Lung (tissue), 17 donors: ENCODE measurements at places on chromosomes 7 and 10. TPM values are rescaled to one million over a fixed set of nuclear protein-coding genes. Genes with fewer than 3 reads are reported as not detected.

A1CF gene
- 0.06 TPM for total RNA-seq

DNA sequence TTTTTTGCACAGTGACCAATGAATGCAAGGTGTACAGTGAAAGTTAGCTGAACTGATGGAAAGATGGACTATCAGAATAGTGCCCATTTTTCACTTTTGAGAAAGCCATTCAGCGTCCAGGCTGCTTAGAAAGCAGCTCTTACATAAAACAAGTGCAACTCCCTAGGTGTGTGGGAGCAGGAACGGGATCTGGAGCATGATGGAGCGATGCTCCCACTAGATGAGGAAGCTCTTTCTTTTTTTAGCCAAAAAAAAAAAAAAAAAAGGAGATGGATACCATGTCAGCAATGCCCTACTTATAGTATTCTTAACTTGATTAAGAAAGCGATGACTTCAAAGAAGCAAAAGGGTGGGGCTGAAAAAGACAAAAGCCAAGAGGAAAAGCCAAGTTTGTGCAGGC, 925.5 kb downstream of the GATA3 start:
- no peak for DNase-seq

AGR3 gene
- total RNA-seq = 195 TPM

DNA sequence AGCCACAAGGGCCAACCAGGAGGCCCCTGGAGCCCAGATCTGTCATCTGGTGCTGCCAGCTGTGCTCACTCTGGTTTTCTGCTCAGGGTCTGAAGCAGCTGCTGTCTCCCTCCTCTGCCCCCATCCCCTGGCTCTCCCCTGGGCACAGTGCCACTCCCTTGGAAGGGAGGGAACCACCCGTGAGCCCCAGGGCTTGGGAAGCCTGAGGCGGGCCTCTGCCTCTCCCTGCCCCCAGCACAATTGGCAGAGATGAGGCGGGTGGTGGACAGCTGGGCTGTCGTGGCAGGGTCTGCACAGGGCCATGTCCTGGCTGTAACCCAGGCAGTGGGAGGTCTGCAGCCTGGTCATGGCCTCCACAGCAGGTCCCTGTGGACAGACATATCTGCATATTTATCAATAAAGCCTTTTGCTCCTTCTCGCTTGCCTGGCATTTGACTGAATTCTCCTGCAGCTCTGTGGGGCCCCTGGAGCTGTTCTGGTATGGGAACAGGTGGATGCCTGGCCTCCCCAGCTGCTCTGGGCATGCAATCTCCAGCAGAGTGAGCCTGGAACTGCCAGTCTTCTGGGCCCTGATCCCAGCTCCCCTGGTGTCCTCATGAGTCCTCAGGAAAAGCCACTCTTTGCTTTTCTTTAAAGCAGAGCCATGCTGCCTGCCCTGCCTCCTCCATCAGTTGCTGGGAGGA, 1.6 kb upstream of the ANKRD2 start:
- DNase-seq = no peak

DNA sequence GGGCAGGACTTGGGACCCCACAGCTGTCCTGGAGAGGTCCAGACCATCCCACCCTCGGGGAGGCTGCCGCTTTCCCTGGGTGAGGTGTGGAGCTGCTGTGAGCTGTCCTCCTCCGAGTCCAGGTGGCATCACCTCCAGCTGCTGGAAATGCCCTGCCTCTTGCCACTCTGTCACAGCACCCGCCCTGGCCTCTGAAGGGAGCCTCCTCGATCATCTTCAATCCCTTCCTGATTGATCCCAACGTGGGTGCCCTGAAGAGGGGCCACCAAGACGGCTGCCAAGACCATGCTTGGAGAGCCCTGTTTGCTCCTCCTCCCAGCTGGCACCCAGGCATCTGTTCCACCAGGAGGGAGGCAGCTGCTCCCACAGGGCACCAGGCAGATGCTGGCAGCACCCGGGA, 4.6 kb downstream of the C10orf105 start:
- DNase-seq = no peak

MAGI2 gene
- 18.0 TPM for total RNA-seq

GRCh38 chr7:133591704-133592340, 338.9 kb downstream of the EXOC4 start:
- no peak for DNase-seq

GRCh38 chr10:60203993-60204618, 185.6 kb downstream of the ANK3 start:
- DNase-seq = peak; percentile 44

SPDYE1 gene
- total RNA-seq = 0.09 TPM

DNA sequence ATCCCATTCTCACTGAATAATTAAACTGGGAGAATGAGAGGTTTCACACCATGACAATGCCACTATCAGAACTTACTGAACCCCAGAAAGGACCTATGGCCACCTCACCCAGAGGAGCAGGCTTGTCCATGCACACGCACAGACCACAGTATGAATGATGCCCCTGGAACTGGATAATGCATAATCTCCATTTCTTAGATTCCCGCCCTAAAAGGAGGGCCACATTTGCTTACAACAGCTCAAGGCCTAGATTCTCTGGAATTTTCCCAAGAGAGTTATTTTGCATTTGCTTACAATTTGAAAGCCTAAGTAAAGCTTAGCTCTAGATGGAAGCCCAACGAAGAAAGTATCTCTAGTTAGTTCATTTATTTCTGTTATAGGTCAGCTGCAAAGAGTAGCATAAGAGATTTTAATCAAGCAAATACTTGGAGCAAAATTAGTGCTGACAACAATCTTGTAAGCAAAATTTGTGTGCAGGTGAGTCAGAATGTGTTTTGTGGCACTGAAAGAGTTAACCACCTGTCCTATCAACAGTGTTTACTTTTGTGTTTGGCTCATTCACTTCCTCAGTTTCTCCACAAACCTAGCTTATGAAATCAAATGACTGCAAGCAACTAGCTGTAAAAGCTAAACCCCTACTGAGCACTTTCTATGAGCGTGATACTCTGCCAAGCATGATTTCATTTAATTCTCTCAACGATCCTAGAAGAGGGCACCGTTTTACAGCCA, 32.1 kb downstream of the ELMO1 start:
- no peak for DNase-seq

ZNF365 gene
- total RNA-seq = 2.4 TPM

DNA sequence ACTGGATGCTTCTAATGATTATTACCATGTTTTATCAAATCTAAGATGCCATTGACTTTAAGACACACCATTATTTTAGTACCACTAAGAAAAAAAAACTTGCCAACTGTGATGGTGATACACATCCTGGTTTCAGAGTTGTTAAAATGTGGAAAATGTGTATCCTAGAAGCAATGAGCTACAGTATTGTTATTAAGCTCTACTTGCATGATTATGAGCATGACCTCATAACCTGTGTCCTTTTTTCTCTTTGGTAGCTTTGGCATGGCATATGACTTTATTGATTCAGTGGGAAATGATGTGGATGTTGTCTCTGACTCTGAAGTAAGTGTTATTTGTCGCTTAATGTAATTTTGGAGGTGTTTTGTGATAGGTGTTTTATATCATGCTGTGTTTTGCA, 3.3 kb downstream of the EDRF1 start:
- no peak for DNase-seq

DNA sequence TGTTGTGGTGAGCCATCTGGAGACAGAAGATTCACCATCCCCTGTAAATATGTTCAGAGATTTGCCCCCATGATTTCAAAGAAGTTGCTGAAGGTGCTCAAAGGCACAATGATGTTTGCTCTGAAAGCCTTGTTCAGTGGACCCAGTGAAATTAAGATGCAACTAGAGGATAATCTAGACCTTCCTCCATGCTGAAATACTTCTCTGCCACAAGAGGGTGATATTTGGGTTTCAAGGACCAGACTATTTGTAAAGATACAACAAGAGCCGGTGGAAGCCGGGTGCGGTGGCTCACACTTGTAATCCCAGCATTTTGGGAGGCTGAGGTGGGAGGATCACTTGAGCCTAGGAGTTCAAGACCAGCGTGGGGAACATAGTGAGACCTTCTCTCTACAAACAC, 13.5 kb upstream of the MSRB2 start:
- no peak for DNase-seq

DNA sequence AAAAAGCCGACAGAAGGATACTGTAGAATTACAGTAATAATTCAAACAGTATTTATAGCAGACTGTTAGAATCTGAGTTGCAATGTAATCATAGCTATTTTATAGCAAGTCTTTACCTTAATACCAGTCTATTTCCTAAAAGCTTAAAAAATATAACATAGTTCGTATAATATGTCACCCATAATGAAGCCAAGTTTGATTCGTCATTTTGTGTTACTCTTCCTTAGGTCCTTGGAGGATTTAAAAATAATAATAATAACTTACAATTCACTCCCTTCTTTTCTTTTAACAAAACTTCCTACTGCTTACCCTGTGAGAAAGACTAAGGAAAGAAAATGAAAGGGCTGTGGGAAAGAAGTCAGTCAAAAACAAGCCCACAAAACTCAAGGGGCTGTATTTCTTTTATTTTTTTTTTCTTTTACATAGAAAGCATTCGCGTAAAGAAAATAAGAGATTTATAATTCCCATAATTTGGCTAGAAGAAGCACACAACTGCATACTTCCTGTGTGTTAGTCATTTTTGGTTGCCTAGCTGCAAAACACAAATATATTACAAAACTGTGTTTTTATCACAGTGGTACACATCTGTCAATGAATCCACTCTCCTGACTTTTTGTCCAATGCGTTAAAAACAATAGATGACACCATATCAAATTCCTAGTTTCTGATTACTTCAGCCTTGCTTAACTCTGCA, 187.2 kb upstream of the CELF2 start:
- peak; percentile 91 for DNase-seq
